ENCODE measurements at places on chromosomes 3 and 15.

- DNase-seq: no peak
Observed at GRCh38 chr3:43765521-43765971, 74.8 kb downstream of the ABHD5 start.

DNA sequence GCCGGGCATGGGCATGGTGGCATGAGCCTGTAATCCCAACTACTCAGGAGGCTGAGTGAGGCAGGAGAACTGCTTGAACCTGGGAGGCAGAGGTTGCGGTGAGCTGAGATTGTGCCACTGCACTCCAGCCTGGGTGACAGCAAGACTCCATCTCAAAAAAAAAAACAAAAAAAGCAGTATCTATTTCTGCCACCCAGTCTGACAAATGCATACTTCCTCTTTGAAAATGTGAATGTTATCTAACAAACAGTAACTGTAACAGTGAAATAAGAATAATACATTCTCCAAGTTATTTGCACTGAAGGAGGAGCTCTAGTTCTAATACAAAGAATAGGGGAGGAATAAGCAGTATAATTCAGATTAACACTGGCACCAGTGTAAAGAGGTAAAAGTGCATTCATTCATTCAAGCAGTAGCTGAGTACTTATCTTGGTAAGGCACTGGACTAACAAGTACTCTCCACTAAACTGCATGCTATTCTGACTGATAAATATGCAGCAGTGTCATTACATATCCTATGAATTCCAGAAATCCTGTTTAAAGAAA is 12.9 kb downstream of the VPS13C start:
- DNase-seq: no peak

GRCh38 chr15:101296418-101297405 is 1.7 kb upstream of the SNRPA1 start:
- no peak for DNase-seq

DNA sequence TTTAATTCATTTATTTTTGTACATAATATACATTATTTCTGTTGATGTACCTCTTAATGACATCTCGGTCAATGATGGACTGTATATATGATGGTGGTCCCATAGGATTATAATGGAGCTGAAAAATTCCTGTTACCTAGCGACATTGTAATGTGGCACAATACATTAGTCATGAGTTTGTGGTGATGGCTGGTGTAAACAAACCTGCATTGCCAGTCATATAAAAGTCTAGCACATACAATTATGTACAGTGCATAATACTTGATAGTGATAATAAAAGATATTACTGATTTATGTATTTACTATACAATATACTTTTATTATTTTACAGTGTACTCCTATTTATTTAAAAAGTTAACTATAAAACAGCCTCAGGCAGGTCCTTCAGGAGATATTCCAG is 15.1 kb downstream of the TTC14 start:
- no peak for DNase-seq

GRCh38 chr3:40363674-40364073 is 23.3 kb upstream of the ENTPD3 start:
- no peak for DNase-seq

GRCh38 chr3:176431991-176432390 is 765.3 kb downstream of the TBL1XR1 start:
- DNase-seq: no peak

DNA sequence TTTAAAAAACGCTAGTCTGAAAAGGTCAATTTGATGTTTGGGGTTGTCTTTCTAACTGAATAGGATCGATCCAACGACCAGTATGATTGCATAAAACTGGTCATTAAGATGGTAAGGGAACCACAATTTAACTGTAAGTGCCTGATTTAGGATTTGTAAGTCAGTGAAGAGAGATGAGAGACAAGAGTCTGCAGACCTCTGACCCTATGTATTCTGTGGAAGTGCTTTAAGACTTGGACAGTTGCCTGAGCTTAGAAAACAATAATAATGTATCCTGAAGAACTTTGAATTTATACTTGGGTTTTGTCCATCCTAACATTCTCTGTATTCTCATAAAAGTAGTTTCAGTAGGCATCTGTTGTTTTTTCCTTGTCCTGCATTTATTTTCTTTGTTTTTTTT is 221.4 kb upstream of the SUCLG2 start:
- DNase-seq: no peak

- peak; percentile 13 for DNase-seq
Observed at GRCh38 chr15:89003865-89004725, 84.2 kb upstream of the ABHD2 start.

DNA sequence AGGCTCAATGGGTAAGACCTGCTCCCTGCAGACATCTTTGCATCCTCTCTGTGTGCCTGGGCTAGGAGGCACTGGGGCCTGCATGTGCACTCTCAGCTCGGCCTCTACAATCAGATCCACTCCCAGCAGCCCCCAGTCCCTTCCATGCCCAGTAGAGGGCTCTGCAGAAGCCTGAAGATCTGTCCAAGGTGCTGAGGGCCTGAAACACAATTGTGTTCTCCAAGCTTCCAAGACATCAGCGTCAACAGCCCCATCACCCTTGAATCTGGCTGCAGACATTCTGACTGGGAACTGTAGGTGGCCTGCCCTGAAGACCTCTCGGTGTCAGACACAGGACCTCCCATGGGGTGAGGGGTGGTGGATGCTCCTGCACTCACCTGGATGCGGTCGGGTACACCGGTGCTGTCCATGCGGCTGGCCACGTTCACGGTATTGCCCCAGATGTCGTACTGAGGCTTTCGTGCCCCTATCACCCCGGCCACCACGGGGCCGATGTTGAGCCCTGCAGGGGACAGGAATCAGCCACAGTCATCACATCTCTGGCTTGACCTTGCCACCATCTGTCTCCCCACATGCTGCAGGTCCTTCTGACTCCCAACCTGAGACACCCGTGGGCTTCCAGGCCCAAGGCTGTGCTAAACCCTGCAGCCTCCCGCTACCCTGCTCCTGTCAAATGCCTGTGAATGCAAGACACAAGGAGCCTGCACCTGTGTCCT is 84.7 kb downstream of the SEC22A start:
- peak; percentile 59 for DNase-seq

GRCh38 chr3:79161941-79162340 is 605.9 kb downstream of the ROBO1 start:
- DNase-seq: no peak

DNA sequence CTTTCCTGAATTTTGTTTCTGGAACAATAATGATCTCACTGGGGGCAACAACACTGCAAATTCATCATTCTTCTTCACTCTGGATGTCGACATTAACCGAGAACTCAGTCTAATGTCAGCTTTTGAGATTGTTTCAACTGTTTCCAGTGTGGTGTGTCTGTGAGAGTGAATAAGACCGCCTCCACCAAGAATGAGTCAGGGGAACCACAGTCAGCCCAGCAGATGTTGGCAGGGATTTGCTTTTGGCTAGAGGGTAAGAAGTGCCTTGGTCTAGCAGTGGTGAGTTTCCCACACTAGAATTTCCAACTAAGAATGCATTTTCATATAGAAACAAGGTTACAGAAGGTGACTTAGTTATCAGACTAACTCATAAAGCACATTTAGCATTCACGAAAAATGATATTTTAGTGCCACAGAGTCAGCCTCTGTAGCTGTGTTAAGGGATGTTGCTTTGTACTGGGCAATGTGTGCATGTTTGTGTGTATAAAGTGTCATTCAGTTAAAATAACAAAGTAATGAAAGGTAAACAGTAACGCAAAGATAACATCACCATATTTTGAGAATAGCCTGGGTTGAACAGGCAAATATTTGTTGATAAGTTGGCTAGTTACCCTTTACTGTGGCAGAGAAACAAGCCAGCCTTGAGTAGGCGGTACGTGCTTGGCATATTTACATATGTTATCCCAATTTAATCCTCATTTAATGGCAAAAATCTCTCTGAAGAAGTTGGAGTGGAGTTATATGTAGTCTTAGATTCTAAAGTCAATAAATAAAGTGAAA is 33.8 kb downstream of the DRD3 start:
- DNase-seq: no peak

GRCh38 chr15:24786347-24786746 is 110.8 kb downstream of the NPAP1 start:
- DNase-seq: no peak

GRCh38 chr15:69914040-69914439 is 183.7 kb downstream of the TLE3 start:
- no peak for DNase-seq

DNA sequence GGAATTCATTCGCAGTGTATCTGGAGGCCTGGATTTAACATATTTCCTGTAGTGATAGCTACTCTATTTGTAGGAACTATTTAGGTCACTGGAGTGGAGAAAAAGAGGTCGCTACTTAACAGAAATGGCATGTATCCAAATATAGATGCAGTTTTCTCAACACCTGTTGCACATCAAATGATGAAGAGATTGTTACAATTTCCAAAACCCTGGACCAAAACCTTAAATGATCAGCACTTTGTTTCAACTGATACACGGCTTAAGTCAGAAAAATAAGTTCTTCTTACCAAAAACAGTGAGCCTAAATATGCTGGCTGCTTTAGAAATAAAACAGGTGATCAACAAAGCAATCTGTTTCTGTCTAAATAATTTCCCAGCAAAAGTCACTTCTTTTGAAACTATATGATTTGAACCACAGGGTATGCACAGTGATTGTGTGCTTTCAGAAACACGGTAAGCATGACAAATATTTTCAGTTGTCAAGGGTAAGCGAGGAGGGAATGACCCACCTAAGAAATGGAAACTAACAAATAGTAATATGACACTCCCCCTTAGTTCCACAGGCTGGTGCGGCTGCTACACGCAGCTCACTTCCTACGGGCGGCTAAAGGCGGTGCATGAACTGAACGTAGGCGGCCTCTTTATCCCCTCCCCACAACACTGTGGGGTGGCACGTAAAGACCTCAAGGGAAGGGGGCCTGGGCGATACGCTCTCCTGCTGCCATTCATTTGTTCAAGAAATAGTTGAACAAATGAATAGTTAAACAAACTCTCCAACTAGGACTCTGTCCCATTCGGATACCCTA is 1.1 kb downstream of the EHD4 start:
- DNase-seq: peak; percentile 38

GRCh38 chr3:49713336-49714105 is 6.0 kb downstream of the AMIGO3 start:
- DNase-seq: no peak

DNA sequence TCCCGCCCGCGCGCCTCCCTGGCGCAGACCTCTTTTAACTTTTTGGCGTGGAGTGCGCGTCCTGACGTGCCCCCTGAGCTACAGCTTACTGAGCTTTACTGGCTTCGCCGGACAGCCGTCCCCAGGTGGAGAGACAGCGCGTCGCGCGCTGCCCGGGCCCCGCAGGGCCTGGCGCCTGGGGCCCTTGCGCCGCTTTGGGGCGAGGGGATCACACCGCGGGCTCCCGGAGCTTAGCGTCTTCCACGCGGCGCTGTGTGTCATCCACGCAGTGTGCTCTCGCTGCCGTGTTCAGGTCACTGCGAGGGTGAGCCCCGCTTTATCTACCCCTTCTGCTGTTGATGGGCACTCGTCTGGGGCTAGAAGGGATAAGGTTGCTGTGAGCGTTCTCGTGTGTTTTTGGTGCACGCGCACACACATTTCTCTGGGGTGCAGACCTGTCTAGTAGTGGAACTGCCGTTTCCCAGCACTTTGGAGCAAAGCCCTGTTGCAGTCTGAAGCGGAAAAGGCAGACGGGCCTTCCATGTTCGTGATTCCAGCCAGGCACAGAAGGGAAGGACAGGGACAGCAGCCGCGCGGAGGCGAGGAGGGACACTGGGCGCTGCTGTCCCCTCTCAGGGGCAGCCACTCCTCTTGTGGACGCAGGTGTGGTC is 33.1 kb upstream of the ALDH1L1 start:
- no peak for DNase-seq

All from thymus (tissue), 14 donors.